RWPE1 (cell line): ENCODE measurements at places on chromosomes 13 and 19.

DNA sequence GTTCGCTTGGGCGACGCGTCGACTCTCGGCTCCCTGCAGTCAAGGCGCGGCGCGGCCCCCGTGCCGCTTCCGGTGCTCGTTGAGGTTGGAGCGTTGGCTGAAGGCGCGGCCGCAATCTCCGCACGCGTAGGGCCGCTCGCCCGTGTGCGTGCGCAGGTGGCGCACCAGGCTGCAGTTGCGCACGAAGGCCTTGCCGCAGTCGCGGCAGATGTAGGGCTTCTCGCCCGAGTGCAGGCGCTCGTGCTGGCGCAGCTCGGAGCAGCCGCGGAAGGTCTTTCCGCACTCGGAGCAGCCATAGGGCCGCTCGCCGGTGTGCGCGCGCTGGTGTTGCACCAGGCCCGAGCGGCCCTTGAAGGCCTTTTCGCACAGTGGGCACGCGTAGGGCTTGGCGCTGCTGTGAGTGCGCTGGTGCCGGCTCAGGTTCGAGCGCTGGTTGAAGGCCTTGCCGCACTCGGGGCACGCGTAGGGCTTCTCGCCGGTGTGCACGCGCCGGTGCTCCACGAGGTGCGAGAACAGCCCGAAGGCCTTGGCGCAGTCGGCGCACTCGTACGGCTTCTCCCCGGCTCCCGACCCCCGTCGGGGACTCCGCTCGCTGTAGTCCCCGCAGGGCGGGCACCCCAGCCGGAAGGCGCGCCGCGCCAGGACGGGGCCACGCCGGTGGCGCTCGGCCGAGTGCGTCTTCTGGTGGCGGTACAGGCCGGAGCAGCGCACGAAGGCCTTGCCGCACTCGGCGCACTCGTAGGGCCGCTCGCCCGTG, 5.3 kb upstream of the ZNF497 start:
- DNase-seq: no peak

GRCh38 chr19:23440207-23440606, 44.9 kb upstream of the ZNF91 start:
- no peak for DNase-seq

- DNase-seq: no peak
Observed at GRCh38 chr13:112962396-112962795, 6.6 kb upstream of the MCF2L start.

- DNase-seq: no peak
Observed at GRCh38 chr13:108940121-108940520, 310.7 kb downstream of the MYO16 start.

GRCh38 chr19:32268381-32268780, 77.0 kb upstream of the ZNF507 start:
- DNase-seq: no peak

GRCh38 chr19:17450264-17451075, 2.0 kb upstream of the TMEM221 start:
- peak; percentile 90 for DNase-seq

GRCh38 chr19:10230173-10230860, 814 bp downstream of the S1PR2 start:
- no peak for DNase-seq

GRCh38 chr19:19743176-19743575, 10.3 kb upstream of the ZNF14 start:
- no peak for DNase-seq
